A549 treated with RU486 at 1 μM for 4 hours (cell line): ENCODE measurements at places on chromosomes 2 and 18. TPM values are rescaled to one million over a fixed set of nuclear protein-coding genes. Genes with fewer than 3 reads are reported as not detected.

Gene KATNAL2
- total RNA-seq, result 1.3 to 2.5 TPM (median 2.1 TPM) in 5 replicates

Gene SCN3A
- 0.02 TPM in 2 of 5 replicates, not detected in the others for total RNA-seq

Gene RAX
- total RNA-seq, result not detected in 5 replicates

Gene PLEKHH2
- 0.73 to 1.1 TPM (median 1.1 TPM) in 5 replicates for total RNA-seq

Gene ANKRD30B
- not detected in 5 replicates for total RNA-seq

Gene KCMF1
- total RNA-seq, result 89.1 to 98.8 TPM (median 90.1 TPM) in 5 replicates

Gene INPP5D
- 0.43 to 1.4 TPM (median 0.51 TPM) in 5 replicates for total RNA-seq

Gene CNRIP1
- total RNA-seq, result 2.2 to 3.2 TPM (median 2.4 TPM) in 5 replicates

Gene IGFBP5
- total RNA-seq, result 0.14 to 0.32 TPM (median 0.29 TPM) in 5 replicates

Gene BCS1L
- total RNA-seq, result 39.0 to 53.1 TPM (median 42.4 TPM) in 5 replicates

Gene RAB1A
- total RNA-seq, result 156 to 263 TPM (median 243 TPM) in 5 replicates

Gene ZNF638
- 62.1 to 79.5 TPM (median 65.9 TPM) in 5 replicates for total RNA-seq

Gene GALR1
- not detected in 5 replicates for total RNA-seq

Gene MRPS9
- 29.4 to 37.1 TPM (median 31.7 TPM) in 5 replicates for total RNA-seq

Gene OLA1
- total RNA-seq, result 102 to 136 TPM (median 127 TPM) in 5 replicates

Gene C1GALT1C1L
- total RNA-seq, result 1.7 to 2.5 TPM (median 2.0 TPM) in 5 replicates

Gene CIDEA
- total RNA-seq, result not detected in 5 replicates

Gene CDC42EP3
- 26.5 to 31.5 TPM (median 27.9 TPM) in 5 replicates for total RNA-seq

Gene CCDC121
- 2.4 to 4.2 TPM (median 3.2 TPM) in 5 replicates for total RNA-seq

Gene SERPINB8
- 8.8 to 14.8 TPM (median 9.3 TPM) in 5 replicates for total RNA-seq

Gene CAPN14
- 0.03 to 0.07 TPM (median 0.05 TPM) in 3 of 5 replicates, not detected in the others for total RNA-seq

Gene WDFY1
- 30.6 to 40.6 TPM (median 36.6 TPM) in 5 replicates for total RNA-seq

Gene UGT1A9
- 3.5 to 6.8 TPM (median 4.9 TPM) in 5 replicates for total RNA-seq

Gene RAMP1
- not detected in 5 replicates for total RNA-seq

Gene ABCG8
- not detected in 5 replicates for total RNA-seq

Gene SCN9A
- total RNA-seq, result 2.5 to 5.7 TPM (median 5.2 TPM) in 5 replicates

Gene HOXD10
- 5.5 to 7.4 TPM (median 7.3 TPM) in 5 replicates for total RNA-seq

Gene GLB1L
- 5.0 to 6.8 TPM (median 6.8 TPM) in 5 replicates for total RNA-seq

Gene EGR4
- 0.17 to 0.37 TPM (median 0.27 TPM) in 5 replicates for total RNA-seq

Gene CNTNAP5
- not detected in 5 replicates for total RNA-seq

Gene LPIN1
- 10.1 to 14.5 TPM (median 11.2 TPM) in 5 replicates for total RNA-seq

Gene MPV17
- total RNA-seq, result 69.2 to 99.8 TPM (median 85.7 TPM) in 5 replicates

Gene KIAA2012
- total RNA-seq, result not detected in 5 replicates

Gene ATF2
- total RNA-seq, result 15.7 to 19.2 TPM (median 18.9 TPM) in 5 replicates

Gene UXS1
- total RNA-seq, result 47.5 to 59.6 TPM (median 57.1 TPM) in 5 replicates

Gene CD8B
- total RNA-seq, result not detected in 5 replicates

Gene HOXD8
- 2.9 to 5.5 TPM (median 5.4 TPM) in 5 replicates for total RNA-seq

Gene TMEM169
- total RNA-seq, result 0.32 to 0.47 TPM (median 0.38 TPM) in 5 replicates

Gene MARCHF4
- 47.3 to 64.6 TPM (median 56.8 TPM) in 5 replicates for total RNA-seq

Gene CRYBA2
- 0.54 TPM in 1 of 5 replicates, not detected in the others for total RNA-seq

Gene DPYSL5
- 3.2 to 8.0 TPM (median 4.0 TPM) in 5 replicates for total RNA-seq

Gene IL1R1
- total RNA-seq, result 16.2 to 31.6 TPM (median 26.8 TPM) in 5 replicates

Gene CTNNA2
- 0.13 to 0.89 TPM (median 0.22 TPM) in 5 replicates for total RNA-seq

Gene CD302
- 0.89 to 2.5 TPM (median 2.2 TPM) in 5 replicates for total RNA-seq

Gene TYMS
- 154 to 183 TPM (median 172 TPM) in 5 replicates for total RNA-seq

Gene IL37
- not detected in 5 replicates for total RNA-seq

Gene TWIST2
- 11.0 to 21.1 TPM (median 20.6 TPM) in 5 replicates for total RNA-seq

Gene CD28
- not detected in 5 replicates for total RNA-seq

Gene SCG2
- 0.82 to 1.5 TPM (median 1.2 TPM) in 5 replicates for total RNA-seq

Gene OSBPL6
- total RNA-seq, result 5.7 to 8.7 TPM (median 7.0 TPM) in 5 replicates

Gene MAL
- total RNA-seq, result not detected in 5 replicates

Gene ADCYAP1
- total RNA-seq, result not detected in 5 replicates
